Ureter (tissue), 1 donor: ENCODE measurements at places on chromosomes 7 and 10. TPM values are rescaled to one million over a fixed set of nuclear protein-coding genes. Genes with fewer than 3 reads are reported as not detected.

- DNase-seq = peak; percentile 89
These were observed 67.4 kb downstream of the HHEX start for GRCh38 chr10:92757066-92757710.

DNA sequence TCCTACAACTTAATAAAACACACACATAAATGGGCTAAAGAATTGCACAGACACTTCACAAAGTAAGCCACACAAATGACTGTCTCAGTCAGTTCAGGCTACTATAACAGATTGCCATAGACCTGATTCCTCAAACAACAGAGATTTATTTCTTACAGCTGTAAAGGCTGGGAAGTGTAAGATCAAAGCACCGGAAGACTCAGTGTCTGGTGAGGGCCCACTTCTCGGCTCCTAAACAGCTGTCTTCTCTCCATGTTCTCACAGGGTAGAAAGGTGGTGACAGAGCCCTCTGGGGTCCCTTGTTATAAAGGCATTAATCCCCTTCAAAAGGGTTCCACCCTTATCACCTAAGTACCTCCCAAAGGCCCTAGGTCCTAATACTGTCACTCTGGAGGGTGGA is 18.3 kb downstream of the STK32C start:
- no peak for DNase-seq

- peak; percentile 88 for DNase-seq
These were observed 7.9 kb downstream of the CPED1 start for GRCh38 chr7:120996333-120996987.

GRCh38 chr10:93193906-93194305 is 120.2 kb downstream of the CYP26A1 start:
- no peak for DNase-seq

GRCh38 chr10:125043841-125044658 is 102.1 kb downstream of the ZRANB1 start:
- DNase-seq = no peak

- no peak for DNase-seq
These were observed 117.5 kb downstream of the NRF1 start for GRCh38 chr7:129728875-129729467.

DNA sequence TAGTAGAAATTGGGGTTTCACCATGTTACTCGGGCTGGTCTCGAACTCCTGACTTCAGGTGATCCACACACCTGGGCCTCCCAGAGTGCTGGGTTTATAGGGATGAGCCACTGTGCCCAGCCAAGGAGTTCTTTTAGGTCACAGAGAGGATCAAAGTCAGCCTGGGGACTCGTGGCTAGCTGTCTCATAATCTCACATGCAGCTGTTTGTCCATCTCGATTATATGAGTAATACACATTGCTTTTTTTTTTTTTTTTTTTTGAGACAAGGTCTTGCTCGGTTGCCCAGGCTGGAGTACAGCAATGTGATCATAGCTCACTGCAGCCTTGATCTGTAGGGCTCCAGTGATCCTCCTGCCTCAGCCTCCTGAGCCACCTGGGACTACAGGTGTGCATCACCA is 2.2 kb downstream of the IFT22 start:
- no peak for DNase-seq

- no peak for DNase-seq
These were observed 89.4 kb downstream of the JAZF1 start for GRCh38 chr7:28091190-28091589.

- DNase-seq = no peak
These were observed 7.8 kb upstream of the SRRM3 start for GRCh38 chr7:76193883-76194282.

DNA sequence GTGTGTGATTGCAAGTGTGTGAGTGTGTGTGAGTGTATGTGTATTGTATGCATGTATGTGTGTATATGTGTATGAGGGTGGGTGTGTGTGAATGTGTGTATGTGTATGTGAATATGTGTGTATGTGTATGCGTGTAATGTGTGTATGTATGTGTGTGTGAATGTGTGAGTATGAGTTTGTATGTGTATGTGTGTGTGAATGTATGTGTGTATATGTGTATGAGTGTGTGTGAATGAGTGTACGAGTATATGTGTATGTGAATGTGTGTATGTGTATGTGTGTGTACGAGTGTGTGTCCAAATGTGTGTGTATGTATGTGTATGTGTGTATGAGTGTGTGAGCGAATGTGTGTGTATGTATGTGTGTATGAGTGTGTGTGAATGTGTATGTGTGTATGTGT is 8.2 kb upstream of the GALNTL5 start:
- no peak for DNase-seq

GRCh38 chr10:113057948-113058522 is 108.0 kb downstream of the TCF7L2 start:
- no peak for DNase-seq

- DNase-seq = no peak
These were observed 1111.3 kb downstream of the TYW1 start for GRCh38 chr7:68107968-68108367.

GRCh38 chr10:128050936-128051335 is 75.3 kb downstream of the MKI67 start:
- no peak for DNase-seq

- no peak for DNase-seq
These were observed 35.6 kb downstream of the ACADSB start for GRCh38 chr10:123044391-123044790.

The LBX1 gene
- total RNA-seq = not detected

The GSAP gene
- total RNA-seq = 39.7 TPM

The AKR1C4 gene
- total RNA-seq = not detected

The MUC12 gene
- 2.1 TPM for total RNA-seq
